ENCODE measurements at places on chromosomes 1 and 21.

DNA sequence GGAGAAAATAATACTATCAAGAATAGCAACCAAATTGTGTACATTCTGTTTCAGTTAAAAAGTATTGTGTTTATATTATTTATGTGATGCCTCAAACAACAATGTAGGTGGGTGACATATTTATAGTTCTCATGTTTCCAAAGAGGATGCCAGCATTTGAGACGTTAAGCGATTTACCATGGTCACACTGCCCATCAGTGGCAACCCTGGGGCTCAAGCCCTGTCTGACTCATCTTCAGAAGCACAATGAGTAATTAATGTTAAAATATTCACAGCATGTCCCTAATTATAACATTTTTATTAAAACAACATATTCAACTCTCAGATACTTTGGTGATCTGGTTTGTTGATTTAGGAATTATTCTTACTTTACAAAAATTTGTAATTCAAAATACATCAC, 409.4 kb downstream of the BRINP3 start:
- DNase-seq, result no peak

DNA sequence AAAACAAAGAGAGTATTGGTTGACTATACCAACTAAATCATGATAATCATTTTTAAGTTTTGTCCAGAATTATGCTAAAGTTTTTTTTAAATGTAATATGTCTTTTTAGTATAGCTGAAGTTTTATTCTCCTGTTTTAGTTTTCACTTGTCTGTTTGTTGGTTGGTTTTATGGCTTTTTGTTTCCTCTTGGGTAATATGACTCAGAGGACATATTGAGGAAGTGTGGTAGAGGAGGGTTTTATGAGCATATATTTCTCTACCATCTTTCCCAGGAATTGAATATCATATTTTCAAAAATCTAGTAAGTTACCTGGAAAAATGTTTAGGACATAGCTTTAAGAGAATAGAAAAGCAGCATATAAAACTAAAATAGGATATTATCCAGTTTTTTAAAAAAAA, 68.6 kb upstream of the MCOLN3 start:
- DNase-seq, result no peak

DNA sequence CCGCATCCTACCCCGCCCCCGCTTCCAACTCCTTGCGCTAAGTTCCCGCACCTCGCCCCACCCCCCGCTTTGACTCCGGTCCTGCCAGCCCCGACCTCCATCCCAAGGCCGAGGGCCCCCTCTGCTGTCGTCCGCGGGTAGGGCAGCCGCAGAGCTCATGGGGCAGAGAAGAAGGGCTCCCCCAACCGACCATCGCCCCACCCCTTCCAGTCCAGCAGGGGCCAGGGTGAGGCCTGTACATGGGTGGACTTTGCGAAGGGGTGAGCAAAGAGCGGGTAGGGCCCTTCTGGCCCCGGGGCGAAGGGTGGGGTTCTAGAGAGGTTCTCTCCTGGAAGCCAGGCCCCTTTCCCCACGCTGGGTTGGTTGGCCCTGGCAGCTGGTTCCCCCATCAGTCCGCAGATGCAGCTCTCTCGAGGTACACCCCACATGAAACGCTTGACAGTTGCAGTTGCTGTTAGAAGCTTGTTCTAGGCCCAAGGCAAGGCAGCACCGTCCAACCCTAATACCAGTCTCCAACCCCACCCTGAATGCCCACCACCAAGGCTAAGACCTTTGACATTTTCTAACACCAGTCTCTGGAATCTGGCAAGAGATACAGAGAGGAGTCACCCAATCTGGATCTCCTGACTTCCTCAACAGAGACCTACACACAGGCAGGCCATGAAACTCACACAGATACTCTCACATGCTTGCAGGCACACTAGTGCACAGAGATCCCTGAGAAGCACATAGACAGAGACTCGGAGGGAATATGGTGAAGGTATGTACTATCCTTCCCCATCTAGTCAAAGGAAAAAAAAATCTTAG, 25.3 kb upstream of the ADGRB2 start:
- DNase-seq, result peak; percentile 97

GRCh38 chr1:228306275-228307217, 98.7 kb downstream of the OBSCN start:
- DNase-seq, result peak; percentile 40

- DNase-seq, result no peak
These were observed 61.4 kb upstream of the CNN3 start for GRCh38 chr1:94988356-94988755.

GRCh38 chr1:42463921-42464320, 835 bp downstream of the CCDC30 start:
- DNase-seq, result no peak

- DNase-seq, result no peak
These were observed 655.7 kb upstream of the ADAMTS5 start for GRCh38 chr21:27622631-27623030.

DNA sequence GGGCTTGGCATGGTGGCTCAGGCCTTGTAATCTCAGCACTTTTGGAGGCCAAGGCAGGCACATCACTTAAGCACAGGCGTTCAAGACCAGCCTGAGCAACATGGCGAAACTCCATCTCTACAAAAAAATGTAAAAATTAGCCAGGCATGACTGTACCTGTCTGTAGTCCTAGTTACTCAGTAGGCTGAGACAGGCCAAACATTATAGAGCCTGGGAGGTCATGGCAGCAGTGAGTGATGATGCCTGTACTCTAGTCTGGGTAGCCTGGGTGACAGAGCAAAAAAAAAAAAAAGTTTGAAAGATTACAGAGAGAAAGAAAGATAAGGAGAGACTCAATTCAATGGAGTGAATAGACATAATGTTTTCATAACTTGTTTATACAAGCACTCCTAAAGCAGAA, 556.5 kb upstream of the BRINP3 start:
- DNase-seq, result no peak

GRCh38 chr1:39672551-39672947, 642 bp upstream of the NT5C1A start:
- DNase-seq, result no peak

- DNase-seq, result no peak
These were observed 66.7 kb downstream of the ITPKB start for GRCh38 chr1:226672339-226672762.

- no peak for DNase-seq
These were observed 16.3 kb downstream of the ACBD6 start for GRCh38 chr1:180486092-180486491.

DNA sequence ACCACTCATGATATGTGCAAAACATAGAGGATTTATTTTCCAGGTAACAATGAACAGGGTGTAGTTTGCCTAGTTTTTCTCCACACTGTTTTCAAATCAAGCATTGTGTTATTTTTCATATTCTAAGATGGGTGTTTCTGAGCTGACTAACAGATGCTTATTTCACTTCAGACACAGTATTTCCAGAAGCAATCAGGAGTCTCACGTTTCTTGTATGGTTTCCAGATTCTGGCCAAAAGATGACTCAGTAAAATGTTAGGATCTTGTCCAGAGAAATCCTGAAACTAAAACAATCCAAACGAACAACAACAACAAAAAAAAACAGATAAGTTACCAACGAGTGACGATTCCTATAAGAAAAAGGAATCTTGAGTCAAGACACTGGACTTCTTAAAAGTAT, 5.3 kb downstream of the UTS2 start:
- DNase-seq, result no peak

- DNase-seq, result no peak
These were observed 27.7 kb upstream of the VN1R5 start for GRCh38 chr1:247228133-247228532.

GRCh38 chr1:22796642-22797041, 86.0 kb downstream of the EPHB2 start:
- no peak for DNase-seq

DNA sequence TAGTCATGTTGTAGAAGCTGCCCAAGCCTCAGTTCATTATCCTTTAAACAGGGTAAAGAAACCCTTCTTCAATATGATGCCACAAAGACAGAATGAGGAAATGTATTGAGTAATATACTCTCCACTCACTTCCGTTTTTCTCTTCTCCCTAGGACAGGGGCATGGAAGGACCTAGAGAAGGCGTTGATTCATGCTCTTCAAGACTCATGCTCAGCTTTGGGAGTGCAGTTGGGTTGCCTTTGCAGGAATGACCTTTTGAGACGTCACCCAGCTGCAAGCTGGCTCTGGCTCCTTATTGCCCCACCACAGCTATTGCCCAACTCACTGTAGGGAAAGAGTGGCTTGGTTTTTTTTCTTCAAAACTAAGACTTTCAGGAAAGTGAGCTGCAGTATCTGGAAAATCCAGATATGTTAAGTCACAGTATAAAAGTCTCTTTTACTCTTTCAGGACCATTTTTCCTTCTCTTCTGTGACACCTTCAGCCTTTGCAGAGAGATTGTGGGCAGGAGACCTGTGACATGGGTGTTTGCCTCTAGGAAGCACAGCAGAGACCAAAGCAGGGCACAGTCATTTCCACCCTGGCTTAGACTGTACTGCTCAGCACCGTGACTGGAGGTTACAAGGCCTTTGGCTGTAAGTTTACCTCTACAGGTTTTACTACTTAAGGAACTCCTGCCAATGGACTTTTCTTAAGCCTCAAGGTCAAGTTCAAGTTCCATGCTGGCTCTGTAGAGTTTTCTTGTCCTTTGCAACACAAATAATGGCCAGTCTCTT, 39.5 kb downstream of the XCL2 start:
- peak; percentile 69 for DNase-seq

DNA sequence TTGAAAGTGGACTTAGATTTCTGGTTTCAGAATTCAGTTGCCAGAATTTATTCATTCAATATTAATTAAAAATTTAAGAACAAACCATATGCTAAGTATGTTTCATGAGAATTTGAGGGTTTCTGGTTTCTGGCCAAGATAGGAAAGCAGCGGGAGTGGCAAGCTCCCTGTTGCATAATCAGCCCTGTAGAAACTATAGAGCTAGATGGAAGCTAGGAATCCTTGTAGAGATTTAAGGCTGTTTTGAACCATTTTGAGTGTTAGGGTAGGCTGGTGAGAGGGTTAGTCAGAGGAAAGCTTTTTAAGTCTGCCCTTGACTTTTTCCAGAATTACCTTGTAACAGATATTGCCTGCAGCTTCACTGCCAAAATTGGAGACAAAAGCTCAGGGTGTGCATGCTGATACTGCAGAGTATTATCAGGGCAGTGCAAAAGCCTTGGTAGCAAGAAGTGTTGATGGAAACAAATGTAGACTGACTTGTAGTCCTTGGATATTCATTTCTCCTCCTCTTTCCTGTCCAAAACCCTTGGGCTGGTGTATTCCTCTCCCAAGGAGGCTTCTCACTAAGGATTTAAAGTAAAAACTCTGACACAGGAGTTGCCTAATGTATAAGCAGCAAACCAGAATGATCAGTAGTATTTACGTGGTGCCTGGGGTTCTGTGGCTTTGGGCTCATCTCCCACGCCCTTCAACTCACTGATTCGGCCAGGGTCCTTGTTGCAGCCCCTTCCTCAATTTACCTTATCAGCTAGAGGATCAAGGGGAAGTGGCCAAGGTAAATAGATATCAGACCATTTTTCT, 12.6 kb upstream of the GIPC2 start:
- no peak for DNase-seq

DNA sequence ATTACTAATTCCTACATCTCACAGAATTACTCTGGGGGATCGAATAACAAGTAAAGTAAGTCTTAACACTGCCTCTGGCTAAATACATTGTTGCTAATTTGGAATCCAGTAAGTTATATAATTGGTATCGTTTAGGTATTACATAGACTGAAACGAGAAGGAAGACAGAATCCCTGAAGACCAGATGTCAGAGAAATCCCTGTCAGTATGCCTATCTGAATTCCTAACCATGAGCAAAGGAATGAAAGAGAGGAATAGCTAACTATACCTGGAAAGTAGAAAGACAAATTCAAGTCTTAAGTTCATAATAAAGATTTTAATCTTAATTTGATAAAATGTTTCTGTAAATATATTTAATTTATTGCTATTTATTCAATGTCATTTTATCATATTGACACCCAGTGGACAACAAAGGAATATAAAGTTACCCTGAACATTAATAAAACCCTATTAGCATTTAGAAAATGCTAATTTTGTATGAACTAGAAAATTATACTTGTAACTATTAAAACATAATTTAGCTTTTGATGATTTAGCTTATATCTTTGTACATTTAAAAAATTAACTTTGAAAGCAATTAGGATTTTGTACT, 11.4 kb downstream of the DEPDC1 start:
- no peak for DNase-seq

DNA sequence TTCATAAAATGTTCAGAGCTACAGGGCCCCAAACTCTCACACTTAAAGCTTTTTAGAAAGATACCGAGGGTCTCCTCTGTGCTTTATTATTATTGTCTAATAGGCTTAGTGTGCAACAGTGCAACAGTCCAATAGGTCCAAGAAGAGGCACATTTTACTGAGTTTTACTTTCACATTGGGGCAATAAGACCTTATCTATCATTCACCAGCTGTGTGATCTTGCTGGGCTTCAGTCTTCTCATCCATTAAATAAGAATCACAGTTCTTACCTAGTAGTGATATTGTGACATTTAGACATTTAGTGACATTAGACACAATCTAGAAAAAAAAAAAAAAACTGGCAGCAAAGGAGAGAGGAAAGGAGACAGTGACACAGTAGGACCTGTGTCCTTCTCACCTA, 175.8 kb upstream of the NFIA start:
- DNase-seq, result no peak

GRCh38 chr1:203408486-203409481, 57.9 kb upstream of the FMOD start:
- peak; percentile 88 for DNase-seq

GRCh38 chr1:77966291-77966690, 12.6 kb downstream of the FUBP1 start:
- DNase-seq, result no peak

DNA sequence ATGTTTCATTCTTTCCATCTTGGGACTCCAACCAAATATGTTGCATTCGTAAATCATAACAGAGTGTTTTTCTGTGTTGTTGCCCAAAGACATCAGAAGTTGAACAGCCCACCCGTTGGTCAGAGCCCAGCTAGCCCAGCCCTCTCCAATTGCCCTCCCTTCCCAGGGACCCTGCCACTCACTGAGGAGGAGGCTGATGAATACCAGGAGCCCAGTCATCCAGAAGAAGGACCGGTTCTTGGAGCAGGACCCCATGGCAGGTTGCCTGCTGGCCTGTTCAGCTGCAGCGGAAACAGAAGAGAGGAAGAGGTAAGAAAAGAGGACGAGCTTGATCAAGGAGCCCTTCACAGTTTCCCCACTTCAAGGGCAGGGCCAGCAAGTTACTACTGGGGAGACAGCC, 172.2 kb upstream of the ETV3 start:
- DNase-seq, result no peak

DNA sequence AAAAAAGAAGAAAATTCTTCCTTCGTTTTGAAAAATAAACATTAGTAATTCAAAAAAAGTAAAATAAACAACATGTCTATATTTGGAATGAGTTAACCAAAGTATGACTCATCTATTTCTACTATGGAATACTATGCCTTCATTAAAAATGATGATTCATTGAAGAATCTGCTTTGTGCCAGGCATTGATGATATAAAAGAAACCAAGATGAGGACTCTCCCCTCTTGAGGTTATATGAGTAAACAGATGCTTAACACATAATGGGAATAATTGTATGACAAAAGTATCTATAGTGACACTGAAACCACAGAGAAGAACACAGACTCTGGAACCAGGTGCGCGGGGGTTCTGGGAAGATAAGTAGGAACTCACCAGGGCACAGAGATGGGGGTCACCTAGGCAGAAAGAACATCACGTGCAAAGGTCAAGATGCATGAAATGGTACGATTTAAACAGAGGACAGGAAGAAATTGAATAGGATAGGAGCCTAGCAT, 18.8 kb downstream of the ELF3 start:
- no peak for DNase-seq

All from Ammon's horn (tissue), 1 donor.